H9 (cell line): ENCODE measurements at places on chromosomes 2 and 18.

- DNase-seq, result no peak
Measured at GRCh38 chr2:101623031-101623521, 74.4 kb upstream of the MAP4K4 start.

GRCh38 chr2:200839513-200839912 lies 24.9 kb downstream of the CLK1 start:
- no peak for DNase-seq

GRCh38 chr2:222797261-222797660 lies 63.6 kb upstream of the ACSL3 start:
- DNase-seq, result no peak

- DNase-seq, result no peak
Measured at GRCh38 chr18:78527984-78528383, 451.6 kb upstream of the SALL3 start.

DNA sequence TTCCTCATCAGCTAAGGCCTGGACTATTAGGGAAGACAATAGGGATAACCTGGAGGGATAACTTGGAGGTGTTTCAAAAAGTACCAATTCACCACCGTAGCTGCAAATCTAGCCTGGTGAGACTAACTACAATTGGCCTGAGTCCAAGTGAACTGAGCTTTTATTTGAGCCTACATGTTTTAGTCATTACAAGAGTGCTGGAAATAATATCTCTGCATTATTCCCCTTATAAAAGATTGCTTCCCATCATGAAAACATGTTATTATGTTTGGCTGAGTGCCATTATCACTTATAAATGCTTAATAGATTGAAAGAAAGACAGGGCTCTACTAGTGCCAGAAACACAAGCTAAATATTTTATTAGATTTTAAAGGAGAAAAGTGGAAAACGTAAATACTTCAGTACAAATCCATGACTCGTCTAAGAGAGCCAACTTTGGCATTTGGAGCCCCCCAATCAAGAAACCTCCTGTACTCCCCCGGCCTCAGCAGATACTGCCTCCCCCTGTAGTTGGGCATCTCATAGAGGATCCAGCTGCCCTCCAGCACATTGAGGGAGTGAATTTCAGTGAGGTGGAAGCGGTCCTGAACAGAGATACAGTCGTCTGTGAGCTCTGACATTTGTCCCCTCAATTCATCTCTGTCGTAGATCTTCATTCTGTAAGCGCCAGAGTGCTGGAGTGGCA lies 3.6 kb downstream of the CRYGB start:
- no peak for DNase-seq
